ENCODE measurements at places on chromosomes 7 and 10. TPM values are rescaled to one million over a fixed set of nuclear protein-coding genes. Genes with fewer than 3 reads are reported as not detected.

- DNase-seq: no peak
Observed at GRCh38 chr10:131475803-131476202, 164.3 kb upstream of the TCERG1L start.

- DNase-seq: no peak
Observed at GRCh38 chr7:778968-779451, 51.9 kb upstream of the PRKAR1B start.

GRCh38 chr7:16447876-16448275 lies 17.7 kb downstream of the SOSTDC1 start:
- DNase-seq: no peak

- DNase-seq: no peak
Observed at GRCh38 chr7:41313171-41313570, 389.7 kb downstream of the INHBA start.

DNA sequence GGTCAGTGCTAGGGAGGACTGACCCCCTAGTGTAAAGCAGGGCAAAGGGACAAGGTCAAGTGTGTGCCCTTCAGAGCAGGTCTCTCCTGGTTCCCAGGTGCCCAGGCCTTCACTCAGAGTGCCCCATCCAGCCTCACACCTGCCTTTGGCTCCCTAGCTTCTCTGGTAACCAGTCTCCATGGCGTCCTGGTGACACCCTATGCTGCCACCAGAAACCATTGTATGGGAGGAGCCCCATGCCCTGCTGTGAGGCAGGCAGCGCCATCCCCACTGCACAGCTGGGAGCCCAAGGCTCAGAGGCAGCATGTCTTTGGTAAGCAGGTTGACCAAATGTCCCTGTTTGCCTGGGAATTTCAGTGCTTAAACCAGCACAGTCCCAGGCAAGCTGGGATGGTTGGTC lies 33.1 kb upstream of the HMX3 start:
- no peak for DNase-seq

- DNase-seq: no peak
Observed at GRCh38 chr7:156034397-156034796, 222.1 kb upstream of the SHH start.

The IFIT1B gene
- polyA plus RNA-seq: not detected

The CDC14C gene
- not detected for polyA plus RNA-seq

The FMC1 gene
- polyA plus RNA-seq: 95.7 TPM

The TAC1 gene
- not detected for polyA plus RNA-seq
